ELF-1 (cell line): ENCODE measurements at places on chromosomes 4 and X.

- no peak for DNase-seq
These were observed 19.6 kb downstream of the SCD5 start for GRCh38 chr4:82779032-82779431.

DNA sequence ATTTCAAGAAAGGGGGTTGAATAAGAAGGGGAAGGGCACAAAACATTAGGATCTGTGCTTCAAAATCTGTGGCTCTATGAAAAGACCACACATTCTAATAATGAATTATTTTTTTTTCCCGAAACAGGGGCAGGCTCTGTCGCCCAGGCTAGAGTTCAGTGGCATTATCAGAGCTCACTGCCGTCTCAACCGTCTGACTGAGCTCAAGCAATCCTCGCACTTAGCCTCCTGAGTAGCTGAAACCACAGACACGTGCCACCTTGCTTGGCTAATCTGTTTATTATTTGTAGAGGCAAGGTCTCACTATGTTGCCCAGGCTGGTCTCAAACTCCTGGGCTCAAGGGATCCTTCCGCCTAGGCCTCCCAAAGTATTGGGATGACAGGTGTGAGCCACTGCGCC lies 33.4 kb downstream of the ACSL1 start:
- DNase-seq, result no peak

DNA sequence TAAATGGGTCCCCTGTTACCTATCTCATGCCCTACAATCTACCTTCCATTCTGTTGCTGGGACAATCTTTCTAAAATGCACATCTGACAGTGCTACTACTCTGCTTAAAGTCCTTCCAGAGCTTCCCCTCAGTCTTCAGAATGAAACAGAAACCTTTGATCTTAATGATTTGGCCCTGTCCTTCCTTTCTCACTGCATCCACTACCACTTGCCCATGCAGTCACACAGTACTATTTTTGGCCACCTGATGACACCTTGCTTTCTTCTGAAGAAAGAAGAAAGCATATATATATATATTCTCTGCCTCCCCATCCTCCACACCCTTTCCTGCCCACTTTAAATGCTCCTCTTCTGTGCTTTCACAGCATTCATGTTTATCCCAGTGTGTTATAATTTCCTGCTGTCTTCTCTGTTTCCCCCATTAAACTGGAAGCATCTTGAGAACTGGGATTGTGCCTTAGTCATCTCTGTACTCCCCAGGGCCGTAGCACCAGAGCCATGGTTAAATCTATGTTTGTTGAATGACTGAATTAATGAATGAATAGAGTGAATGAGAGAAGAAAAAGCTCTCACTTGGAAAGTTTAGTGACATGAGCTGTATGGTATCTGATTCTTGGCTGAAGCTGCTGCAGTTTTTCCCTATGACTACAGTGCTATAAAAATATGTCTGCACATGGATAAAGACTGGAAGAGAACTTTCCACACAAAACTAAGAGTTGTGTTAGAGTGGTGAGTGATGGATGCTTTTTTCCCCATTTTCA lies 56.2 kb downstream of the RTL9 start:
- no peak for DNase-seq

DNA sequence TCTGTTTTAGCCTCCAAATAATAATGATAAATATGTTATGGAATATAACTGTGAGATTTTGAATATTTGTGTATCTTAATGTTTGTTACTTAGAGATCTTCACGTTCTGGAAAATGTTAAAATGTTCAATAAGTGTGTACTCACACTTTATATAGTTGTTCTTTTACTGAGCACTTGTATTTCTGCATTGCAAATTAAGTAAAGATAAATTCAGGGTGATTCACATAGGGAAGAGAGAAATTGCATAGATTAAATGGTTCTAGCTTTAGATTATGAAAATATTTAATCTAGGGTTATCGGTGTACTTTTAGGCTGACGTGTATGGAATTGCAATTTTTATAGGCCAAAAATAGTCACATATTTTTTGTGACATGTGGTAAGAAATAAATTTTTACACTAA lies 148.6 kb downstream of the ARHGAP10 start:
- DNase-seq, result no peak

DNA sequence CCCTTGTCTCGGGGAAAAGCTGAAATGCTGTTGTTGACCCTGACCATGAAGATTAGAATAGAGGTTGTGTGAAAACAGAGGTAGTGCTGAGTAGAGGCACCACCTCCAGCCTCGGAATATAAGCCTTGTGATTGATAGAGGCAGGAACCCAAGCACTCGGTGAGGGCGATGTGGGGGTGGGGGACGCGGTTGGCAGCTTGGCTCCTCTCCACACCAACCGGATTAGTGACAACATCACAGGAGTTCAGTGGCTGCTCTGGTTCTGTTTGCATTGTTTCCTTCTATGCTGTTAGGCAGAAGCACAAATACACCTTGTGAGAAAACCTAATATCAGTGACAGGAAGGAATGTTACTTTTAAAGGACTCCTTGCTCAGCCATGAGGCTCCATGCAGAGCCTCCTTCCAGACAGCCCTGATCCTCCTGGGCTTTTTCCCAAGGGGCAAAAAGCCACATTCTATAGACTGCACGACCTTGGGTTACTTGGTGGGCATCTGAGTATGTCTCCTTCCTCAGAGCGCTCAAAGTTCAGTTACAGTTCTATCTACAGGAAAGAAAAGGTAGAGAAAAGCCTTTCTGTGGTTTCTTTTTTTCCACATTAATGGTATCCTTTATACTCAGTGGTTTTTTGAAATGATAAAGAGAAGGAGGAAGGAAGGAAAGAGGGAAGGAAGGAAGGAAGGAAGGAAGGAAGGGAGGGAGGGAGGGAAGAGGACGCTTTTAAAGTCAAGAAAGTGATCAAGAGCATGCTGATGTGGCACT lies 150.4 kb upstream of the NOCT start:
- DNase-seq, result no peak

DNA sequence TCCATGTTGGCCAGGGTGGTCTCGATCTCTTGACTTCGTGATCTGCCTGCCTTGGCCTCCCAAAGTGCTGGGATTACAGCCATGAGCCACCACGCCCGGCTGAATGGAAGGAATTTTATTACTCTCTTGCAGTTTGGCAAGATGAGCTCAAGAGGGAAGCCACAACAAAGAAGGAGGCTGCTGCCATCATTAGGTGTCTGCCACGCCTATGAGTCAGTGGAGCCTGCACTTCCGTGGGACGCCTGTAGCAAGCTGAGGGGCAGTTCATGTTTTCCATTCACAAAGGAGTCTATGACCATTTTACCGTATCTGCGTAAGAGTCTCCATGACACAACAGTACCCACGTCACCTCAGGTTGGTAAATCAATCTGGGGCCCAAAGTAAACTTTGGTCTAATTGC lies 51.2 kb upstream of the CHRNA9 start:
- peak; percentile 72 for DNase-seq

GRCh38 chr4:81058621-81059020 lies 28.1 kb downstream of the BMP3 start:
- no peak for DNase-seq

- no peak for DNase-seq
These were observed 831.0 kb downstream of the C4orf33 start for GRCh38 chr4:129926936-129927335.

DNA sequence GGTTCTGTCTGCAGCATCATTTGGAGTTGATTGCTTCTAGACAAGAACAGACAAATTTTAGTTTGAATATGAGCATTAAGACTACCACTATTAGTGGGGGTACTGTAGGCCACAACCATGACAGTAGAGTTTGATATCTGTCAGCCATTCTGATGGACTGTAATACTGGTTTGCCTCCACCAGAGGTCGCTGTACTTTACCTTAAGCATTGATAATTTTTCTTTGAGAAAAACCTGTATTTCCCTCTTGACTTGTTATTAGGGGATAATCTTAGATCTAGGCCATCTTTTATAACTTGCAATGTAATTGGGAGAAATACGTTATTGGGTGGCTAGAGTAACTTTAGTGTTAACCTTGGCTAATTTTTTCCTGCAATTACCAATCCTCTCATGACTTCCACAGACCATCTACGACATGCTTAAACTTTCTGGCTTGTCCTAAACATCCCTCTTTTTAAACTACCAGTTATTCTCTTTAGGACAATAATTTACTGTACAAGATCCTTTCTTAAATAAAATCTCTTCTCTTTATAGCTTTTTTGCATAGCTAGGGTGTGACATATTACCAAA lies 562.4 kb downstream of the MAGEB5 start:
- DNase-seq, result no peak

- peak; percentile 72 for DNase-seq
These were observed 11.3 kb upstream of the ANOS1 start for GRCh38 chrX:8743126-8743732.

- no peak for DNase-seq
These were observed 378.3 kb downstream of the PPP1R2C start for GRCh38 chrX:42399632-42400024.

DNA sequence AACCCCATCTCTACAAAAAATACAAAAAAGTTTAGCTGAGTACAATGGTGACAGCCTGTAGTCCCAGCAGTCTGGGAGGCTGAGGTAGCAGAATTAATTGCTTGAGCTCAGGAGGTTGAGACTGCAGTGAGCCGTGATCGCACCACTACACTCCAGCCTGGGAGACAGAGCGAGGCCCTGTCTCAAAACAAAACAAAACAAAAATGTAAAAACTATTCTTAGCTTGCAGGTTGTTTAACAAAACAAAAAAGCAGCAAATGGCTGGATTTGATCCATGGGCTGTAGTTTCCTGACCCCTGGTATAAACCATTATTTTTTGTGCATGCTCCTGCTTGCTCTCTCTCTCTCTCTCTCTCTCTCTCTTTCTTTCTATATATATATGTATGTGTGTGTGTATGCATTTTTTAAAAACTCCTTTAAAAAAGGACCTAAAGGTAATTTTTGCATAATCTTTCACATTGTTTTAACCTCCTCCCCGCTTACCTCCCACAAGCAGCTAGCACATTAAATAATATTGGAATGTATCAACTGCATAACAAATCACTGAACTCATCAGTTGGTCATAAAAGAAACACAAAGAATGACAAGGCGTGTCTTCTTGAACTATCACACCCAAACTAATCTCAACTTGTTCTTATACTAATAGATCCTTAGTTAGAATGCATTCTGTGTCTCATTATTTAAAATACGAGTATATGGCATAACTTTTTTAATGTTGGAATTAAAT lies 4.8 kb downstream of the AREG start:
- DNase-seq, result no peak

DNA sequence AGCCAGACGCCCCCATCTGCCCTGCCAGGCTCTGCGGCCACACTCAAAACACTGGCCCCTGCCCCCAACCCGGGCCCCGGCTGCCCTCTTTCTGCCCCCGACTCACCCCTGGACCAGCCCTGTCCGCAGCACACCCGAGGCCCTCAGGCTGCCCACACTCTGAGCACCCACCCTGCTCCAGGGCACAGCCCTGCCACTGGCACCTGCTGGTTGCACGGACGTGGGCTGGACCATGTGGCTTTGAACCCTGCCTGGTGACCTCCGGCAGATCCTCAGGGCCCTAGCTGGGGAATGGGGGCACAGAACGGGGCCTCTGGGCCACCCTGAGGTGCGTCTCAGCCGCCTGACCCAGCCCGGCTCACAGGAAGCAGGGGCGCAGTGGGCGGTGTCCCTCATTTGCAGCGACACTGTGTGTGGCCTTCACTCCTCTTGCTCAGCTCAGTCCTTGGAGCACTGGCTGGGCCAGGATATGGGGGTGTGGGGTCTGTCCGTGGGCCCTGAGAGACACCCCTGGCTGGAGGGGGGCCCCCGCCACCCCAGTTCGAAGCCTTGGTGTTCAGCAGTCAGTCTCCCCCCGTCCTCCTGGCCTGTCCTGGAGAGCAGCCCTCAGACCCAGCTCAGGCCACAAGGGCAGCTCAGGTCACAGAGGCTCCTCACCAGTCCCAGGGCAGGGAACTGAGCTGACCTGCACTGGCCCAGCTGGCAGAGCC lies 73.2 kb downstream of the FAM53A start:
- no peak for DNase-seq

DNA sequence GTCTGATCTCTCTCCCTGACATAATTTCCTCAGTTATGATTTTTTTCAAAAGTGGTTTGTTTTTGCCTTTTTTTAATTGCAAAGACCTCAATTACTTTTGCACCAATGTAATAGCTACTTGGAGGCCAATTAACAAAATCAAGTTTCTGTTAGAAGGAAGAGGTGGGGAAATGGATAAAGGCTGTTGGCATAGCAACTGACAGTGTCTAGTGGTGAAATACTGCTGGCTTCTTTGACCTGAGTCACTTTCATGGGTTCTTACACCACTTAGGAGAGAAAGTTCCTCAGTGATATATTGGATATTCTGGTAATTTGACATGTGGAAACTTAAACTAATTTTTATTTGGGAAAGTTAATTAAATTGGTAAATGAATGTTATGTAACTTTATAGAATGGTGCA lies 26.5 kb upstream of the ATP8A1 start:
- DNase-seq, result no peak

DNA sequence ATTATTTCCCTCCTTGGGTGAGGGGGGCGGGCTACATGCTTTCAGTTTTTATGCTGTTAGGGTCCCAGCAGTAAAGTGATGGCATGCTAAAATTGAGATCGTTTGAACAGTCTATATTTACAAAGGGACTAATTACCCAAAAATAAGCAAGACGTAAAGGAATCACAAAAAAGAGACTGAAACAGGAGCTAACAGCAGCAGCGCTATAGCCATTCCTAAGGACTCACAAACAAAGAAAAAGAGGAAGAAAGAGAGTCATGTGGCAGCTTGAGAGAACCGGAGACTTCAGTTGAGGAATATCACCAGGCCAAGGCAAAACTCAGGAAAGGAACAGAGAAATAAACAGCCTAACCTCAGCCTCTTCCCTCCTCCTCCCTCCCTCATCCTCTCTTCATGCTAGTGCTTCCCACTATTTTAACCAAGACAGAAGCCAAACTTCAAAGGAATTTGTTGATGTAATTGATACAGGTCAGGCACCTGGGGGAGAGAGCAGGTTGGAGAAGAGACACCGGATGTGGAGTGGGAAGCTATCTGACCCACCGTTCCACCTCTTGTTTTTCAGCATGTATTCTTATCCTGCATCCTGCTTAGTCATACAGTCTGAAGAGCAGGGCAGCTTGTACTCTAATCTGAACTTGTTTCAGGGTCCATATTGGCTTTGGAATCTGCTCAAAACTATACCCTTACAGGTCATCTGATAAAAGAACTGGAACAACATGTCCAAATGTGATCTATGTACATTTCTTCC lies 383.7 kb downstream of the NAF1 start:
- DNase-seq, result no peak

GRCh38 chr4:87213421-87214075 lies 6.9 kb downstream of the KLHL8 start:
- DNase-seq, result no peak

DNA sequence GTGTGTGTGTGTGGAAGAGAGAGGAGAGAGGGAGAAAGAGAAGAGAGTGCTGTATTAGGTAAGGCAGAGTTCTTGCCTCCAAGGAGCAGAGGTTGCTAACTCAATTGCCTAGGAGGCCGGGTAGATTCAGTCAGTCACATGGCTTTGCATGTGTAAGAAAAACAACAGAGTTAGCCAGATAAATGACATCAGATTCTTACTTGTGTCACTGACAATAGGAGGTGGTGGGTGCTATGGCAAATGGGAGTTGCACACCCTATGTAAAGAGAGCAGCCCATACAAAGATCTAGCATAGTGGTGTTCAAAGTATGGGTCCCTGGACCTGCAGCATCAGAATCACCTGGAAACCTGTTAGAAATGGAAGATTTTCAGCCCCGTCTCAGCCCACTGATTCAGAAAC lies 14.4 kb upstream of the PGRMC2 start:
- no peak for DNase-seq

GRCh38 chrX:27438937-27439336 lies 24.2 kb downstream of the PPP4R3C start:
- DNase-seq, result no peak

- no peak for DNase-seq
These were observed 79.1 kb upstream of the LCORL start for GRCh38 chr4:18100657-18101056.
